Karpas-422 (cell line): ENCODE measurements at places on chromosomes 7 and 10.

DNA sequence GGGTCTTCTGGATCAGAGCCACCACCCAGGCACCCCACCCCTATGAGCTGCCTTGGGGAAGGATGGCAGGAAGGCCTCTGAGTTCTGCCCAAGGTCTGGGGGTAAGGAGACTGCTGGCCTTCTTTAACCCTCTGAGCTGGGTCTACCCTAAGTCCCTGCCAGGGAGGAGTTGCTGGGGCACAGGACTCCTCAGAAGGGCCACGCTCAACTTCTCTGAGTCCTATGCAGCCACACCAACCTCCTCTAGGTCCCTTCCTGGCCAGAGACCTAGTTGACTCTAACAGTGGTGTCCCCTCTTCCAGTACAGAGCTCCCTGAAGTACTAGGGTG lies 2.6 kb upstream of the NEURL1 start:
- DNase-seq = no peak

GRCh38 chr10:60532696-60533468 lies 143.2 kb upstream of the ANK3 start:
- DNase-seq = no peak

DNA sequence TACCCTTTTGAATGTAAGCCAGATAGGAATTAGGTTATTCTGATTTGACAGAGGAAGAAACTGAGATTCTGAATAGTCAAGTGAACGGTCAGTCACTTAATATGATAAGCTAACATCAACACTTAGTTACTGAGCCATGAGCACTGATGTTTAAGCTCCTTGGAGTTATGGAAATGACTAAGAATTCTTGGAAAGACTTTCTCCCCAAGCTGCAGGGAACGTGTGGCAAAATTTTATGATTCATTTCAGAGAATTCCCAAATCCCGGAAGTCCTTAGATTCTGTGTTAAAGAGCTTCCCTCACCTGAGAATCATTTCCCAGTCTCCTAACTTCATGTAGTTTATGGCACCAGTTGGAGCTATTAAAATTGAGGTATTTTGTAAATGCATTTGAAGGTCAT lies 330.9 kb downstream of the XPNPEP1 start:
- no peak for DNase-seq

- DNase-seq = no peak
Observed at GRCh38 chr10:79457256-79457785, 11.9 kb upstream of the ZCCHC24 start.

- no peak for DNase-seq
Observed at GRCh38 chr7:32489788-32490126, 423 bp downstream of the LSM5 start.

DNA sequence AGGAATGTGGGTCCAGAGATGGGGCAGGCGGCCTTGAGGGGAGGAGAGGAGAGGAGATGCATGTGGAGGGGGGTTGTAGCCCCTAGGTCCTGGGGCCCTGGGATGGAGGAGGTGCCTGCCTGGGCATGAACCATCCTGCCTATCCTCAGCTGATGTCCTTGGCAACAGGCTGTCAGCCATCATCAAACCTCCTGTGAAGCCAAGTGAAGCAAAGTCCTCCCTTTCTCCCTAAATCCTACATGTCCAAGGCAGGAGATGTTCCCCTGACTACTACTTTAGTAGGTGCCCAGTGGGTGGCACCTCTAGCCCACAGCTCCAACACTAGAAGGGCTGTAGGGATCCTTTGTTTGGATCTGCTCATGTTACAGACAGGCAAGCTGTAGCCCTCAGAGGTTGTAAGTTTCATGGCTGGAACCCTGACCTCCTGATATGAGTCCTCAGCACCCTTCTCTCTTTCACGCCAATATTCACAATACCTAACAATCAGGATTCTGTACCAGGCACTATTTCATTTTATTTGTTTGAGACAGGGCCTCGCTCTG lies 66.6 kb upstream of the SYPL1 start:
- no peak for DNase-seq

DNA sequence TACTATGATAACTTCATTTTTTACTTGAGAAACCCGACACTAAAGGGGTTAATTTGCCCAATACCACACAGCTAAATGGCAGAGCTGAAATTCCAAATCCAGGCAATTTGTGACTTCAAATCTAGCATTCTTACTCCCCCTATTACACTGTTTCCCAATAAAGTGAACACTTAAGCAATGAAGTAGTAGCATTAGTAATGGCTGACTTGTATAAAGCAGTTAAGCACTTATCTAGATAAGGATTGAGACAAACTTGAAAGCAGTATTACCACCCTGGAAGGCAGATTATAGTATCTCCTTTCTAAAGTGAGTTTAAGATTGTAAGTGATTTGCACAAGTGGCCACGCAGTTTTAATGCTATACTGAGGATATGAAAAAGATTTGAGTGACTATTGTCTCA lies 39.3 kb downstream of the WASL start:
- no peak for DNase-seq

DNA sequence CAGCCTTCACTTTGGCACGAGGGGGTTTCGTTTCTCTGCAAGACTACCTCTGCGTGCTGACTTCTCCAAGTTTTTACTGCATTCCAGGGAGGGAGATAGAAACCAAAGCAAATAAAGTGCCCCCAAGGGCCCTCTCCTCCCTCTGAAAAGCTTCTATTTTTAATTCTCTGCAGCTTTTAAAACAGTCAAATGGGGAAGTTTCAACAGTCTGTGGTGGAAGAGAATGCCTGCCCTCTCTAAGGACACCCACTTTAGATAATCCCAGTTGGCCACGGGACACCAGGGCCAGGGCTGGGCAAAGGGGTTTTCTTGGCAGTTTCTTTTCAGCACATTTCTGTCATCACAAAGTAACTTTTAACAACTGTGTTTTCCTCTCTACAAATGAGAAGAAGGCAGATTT lies 386.7 kb upstream of the NPVF start:
- DNase-seq = no peak

- no peak for DNase-seq
Observed at GRCh38 chr10:90963331-90963730, 42.4 kb upstream of the ANKRD1 start.

- no peak for DNase-seq
Observed at GRCh38 chr10:131243076-131243475, 68.4 kb downstream of the TCERG1L start.

DNA sequence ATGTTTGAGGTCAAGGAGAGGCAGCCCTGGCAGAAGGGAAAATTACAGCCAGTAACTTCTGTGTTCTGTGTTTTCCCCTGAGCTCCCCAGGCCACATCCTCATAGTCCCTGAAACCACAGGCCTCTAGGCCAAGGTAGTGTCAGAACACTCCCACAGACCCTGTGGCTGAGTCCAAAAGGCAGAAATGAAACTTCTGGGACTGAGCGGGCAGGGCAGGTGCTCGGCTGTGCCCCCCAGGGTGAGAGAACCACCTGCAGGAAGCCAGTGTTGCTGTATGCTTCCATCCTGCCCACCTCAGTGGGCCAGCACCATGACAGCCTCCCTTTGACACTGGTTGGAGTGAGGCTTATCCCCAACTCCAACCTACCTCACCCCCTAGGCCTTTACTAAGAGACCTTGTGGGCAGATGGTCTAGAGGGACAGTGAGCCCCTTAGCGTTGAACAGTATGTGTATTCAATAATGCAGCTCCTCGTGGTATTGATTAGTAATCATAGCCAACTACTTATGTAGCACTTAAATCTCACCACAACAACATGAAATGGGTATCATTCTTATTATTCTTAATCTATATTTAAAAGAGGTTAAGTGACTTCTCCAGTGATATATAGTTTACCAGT lies 30.3 kb downstream of the PIK3CG start:
- DNase-seq = peak; percentile 57

DNA sequence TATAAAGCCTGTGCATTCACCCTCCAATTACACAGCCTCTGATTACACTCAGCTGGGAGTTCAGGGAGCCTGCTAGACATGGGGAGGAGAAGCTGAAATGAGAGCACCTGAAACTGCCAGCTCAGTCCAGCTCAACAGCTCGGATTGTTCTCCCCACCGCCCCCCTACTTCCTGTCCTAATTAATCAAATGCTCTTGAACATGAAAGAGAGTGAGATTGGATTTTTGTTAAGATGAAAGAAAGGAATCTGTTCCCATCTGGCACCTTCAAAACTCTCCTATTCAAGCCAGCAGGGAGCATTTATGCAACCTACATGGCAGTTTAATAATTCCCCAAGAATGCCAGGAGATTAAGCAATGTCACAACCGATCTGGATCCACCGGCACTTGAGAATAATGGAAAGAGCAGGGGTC lies 98.0 kb downstream of the NPSR1 start:
- DNase-seq = no peak

DNA sequence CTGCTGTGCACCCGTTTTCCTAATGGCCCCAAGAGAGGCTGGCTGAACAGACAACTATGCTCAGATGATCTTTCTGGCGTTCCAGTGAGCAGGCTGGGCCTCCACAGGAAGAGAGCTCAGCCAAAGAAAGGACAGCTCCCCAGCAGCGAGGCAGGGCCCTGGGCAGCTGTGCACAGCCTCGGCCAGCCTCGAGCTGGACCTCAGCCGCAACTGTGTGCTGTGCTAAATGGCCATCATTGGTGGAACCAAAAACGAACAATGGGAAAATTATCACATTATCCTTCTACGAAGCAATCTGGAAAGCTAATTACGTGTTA lies 97.5 kb downstream of the CTBP2 start:
- no peak for DNase-seq

- no peak for DNase-seq
Observed at GRCh38 chr7:137080516-137081203, 212.2 kb downstream of the CHRM2 start.
